DND-41 (cell line): ENCODE measurements at places on chromosomes 13 and 19.
A peak's percentile ranks its signal among the peaks of the same experiment; 100 is the strongest.

GRCh38 chr13:112242777-112243176, 133.4 kb upstream of the SPACA7 start:
- no peak for DNase-seq

GRCh38 chr19:2032296-2032941, 16.9 kb upstream of the BTBD2 start:
- no peak for DNase-seq

DNA sequence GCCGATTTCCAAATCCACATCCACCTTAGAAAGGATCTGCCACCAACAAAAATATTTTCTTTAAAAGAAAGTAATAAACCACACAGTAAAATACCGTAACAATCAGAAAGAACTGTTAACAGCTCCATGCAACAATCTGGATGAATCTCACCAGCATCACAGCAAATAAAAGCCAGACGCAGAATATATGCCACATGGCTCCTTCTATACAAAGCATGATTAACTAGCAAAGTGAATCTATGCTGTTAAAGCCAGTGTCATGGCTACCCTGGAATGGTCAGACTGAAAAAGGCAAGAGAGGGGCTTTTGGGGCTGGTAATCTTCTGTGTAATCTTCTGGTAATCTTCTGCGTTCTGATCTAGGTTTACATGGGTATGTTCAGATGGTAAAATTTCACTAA, 81.3 kb downstream of the SACS start:
- DNase-seq, result no peak

- peak; percentile 91 for DNase-seq
These were observed 8.1 kb upstream of the ZNF784 start for GRCh38 chr19:55632463-55632834.

GRCh38 chr13:85140192-85140591, 659.0 kb downstream of the SLITRK6 start:
- no peak for DNase-seq

DNA sequence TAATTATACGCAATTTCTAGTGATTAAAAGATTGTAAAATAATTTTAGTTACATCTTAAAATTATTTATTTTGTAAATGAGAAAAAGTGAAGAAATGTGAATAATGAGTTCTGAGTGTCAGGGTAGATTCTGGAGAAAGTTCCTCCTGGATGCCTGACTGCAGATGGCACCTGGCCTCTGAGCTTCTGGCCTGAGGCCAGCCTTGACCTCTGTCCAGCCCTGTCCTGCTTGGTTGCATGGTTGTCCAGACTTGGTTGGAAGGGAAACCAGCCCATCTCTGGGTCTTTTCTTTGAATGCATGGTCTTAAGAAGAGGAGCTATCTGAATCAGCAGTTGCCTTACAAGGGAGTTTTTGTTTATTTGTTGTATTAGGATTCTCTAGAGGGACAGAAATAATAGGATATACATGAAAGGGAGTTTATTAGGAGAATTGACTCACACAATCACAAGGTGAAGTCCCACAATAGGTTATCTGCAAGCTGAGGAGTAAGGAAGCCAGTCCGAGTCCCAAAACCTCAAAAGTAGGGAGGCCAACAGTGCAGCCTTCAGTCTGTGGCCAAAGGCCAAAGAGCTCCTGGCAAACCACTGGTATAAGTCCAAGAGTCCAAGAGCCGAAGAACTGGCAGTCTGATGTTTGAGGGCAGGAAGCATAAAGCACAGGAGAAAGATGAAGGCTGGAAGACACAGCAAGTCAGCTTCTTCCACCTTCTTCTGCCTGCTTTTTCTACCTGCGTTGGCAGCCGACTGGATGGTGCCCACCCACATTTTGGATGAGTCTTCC, 385.8 kb downstream of the ZNF536 start:
- no peak for DNase-seq

- DNase-seq, result peak; percentile 82
These were observed 14.9 kb downstream of the LAIR2 start for GRCh38 chr19:54517483-54517882.
